ENCODE measurements at places on chromosomes 11 and 22.

DNA sequence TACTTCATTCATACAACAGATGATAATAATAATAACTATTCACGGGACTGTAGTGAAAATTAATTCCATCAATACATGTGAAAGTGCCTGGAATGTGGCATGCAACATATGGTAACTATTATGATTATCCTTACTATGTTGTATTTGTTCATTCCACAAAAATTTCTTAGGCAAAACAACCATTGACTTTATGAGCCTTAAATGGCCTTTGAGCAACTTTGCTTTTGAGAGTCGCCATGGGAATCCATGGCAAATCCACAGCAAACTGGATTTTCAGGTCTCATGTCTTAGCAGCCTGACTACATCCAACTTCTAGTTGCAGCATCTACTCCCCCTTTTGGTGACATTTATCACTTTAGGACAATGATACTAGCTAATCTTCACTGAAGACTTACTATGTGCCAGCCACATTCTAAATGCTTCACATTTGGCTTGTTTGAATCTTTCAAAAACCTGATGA is 56.8 kb downstream of the SLC1A2 start:
- H3K36me3 ChIP-seq = no peaks in the 10 kb centered on the region
- H3K27ac ChIP-seq = peak overlapping the region; percentile 79
- DNase-seq = no peak
- peaks cover 42% of the 10 kb centered on the region for H3K4me1 ChIP-seq
- H3K4me3 ChIP-seq = no peak overlapping the region
- no peaks in the 10 kb centered on the region for H3K27me3 ChIP-seq

- H3K4me1 ChIP-seq = no peaks in the 10 kb centered on the region
- no peak overlapping the region for H3K4me3 ChIP-seq
- no peak overlapping the region for H3K27ac ChIP-seq
Measured at GRCh38 chr11:92216789-92217188, 7.8 kb upstream of the FAT3 start.

DNA sequence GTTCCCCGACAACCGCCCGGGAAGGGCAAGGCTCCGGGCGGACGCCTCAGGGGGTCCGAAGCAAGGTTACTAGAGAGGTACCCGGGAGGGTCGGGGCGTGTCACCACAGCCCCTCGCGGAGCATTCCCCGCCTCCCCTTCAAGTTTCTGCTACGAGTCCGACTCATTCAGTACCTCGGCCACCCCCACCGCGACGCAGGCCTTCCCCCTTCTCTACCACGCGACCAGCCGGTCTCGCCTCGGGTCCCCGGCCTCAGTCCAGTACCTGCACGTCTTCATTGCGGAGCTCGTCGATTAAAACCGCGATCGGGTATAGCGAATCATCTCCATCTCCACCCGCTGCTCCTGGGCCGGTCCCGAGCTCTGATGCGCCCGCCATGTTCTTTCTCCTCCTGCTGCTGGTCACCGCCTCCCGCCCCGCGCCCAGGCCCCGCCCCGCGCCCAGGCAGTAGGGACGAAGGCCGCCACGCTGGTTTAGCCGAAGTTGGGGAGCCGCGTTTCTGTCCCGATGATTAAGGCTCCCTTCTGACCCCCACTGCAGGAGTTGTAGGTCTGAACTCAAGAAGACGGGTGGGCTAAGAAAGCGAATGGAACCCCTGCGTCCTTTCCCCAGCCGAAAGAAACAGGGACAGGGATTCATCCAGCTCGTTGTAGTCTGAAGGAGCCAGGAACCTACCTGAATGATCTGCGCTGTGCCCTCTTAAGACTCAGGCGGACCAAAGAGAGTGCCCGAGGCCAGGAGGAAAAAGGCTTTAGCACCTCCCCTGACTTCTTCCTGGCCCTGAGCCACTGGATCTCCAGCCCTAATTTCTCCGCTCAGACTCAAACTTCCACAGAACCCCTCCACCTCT is at the start of gene PPP2R1B:
TSS of gene PPP2R1B (minus strand) at position 406 of the 850 bp plus-strand sequence. CDS start at position 378, 28 bp downstream.
- no peaks in the 10 kb centered on the region for H3K36me3 ChIP-seq
- H3K27me3 ChIP-seq = no peaks in the 10 kb centered on the region
- peak within 1 kb of the TSS; percentile 74 for H3K4me3 ChIP-seq
- peaks cover 42% of the 10 kb centered on the region for H3K4me1 ChIP-seq

GRCh38 chr11:114179234-114179941 is 116.8 kb upstream of the NNMT start:
- H3K27me3 ChIP-seq = no peaks in the 10 kb centered on the region
- peak; percentile 19 for DNase-seq
- H3K36me3 ChIP-seq = peaks cover 7% of the 10 kb centered on the region
- H3K4me3 ChIP-seq = peak overlapping the region; percentile 57
- peaks cover 23% of the 10 kb centered on the region for H3K4me1 ChIP-seq

DNA sequence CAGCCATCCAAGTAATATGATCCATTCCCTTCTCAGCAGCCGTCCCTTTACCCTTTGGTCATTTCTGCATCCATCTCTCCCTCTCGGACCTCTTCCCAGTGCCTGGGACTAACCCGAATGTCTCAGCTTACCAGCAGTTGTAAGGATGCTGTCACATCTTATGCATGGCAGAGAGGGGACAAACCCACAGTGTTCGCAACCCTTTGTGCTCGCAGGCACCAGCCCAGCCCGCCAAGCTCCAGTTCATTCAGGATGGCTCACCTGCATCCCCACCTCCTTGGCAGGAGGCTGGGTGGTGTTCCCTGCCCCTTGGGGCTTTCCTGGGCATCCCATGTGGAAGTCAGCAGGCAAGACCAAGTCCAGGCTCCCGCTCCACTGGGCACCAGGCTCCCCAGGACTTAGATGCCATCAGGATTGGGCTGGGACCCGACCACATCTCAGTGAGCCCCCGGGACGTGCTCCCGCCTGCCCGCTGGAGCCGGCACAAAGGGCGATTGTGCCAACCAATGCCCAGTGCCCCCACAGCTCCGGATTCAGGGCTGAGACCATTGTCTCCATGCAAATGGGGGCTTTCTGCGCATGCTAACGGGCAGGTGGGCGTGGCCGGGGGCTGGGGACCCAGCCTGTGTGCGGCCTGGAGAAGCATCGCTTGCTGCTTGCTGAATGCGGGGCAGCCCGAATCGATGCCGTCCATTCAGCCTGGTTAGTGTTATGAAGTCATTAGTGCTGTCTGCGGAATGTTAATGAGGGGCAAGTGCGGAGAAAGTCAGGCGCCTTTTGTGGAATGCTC is 108.6 kb downstream of the KCNQ1OT1 start:
- no peak for DNase-seq
- H3K27me3 ChIP-seq = no peaks in the 10 kb centered on the region
- no peaks in the 10 kb centered on the region for H3K4me1 ChIP-seq
- H3K36me3 ChIP-seq = no peaks in the 10 kb centered on the region

- no peaks in the 10 kb centered on the region for H3K4me1 ChIP-seq
- no peak overlapping the region for H3K4me3 ChIP-seq
- no peaks in the 10 kb centered on the region for H3K36me3 ChIP-seq
- peak overlapping the region; percentile 42 for H3K27ac ChIP-seq
Measured at GRCh38 chr11:6402061-6402470, 11.8 kb downstream of the SMPD1 start.

GRCh38 chr11:5891216-5891800 is 1.7 kb upstream of the OR52E5 start:
- H3K27me3 ChIP-seq = no peaks in the 10 kb centered on the region
- no peaks in the 10 kb centered on the region for H3K4me1 ChIP-seq
- DNase-seq = no peak
- no peak overlapping the region for H3K4me3 ChIP-seq
- no peak overlapping the region for H3K27ac ChIP-seq
- no peaks in the 10 kb centered on the region for H3K36me3 ChIP-seq

DNA sequence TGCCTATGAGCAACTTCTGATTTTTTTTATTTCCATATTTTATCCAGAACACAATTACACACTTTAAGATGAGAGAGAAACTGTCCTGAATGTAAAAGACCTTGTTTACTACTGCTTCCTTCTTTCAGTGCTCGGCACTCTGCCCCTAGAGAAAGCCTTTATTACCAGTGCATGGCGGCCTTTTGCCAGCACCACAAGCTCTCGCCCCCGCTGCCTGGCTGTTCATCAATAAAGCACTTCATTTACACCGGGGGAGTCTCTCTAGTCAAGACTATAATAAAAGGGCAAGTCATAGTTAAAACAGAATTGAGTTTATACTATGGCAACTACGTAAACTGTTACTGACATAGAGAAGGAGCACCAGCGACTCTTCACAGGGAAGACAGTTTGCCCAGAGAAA is 259.5 kb downstream of the CADM1 start:
- H3K4me3 ChIP-seq = no peak overlapping the region
- H3K4me1 ChIP-seq = no peaks in the 10 kb centered on the region
- no peak overlapping the region for H3K27ac ChIP-seq
- H3K27me3 ChIP-seq = no peaks in the 10 kb centered on the region

DNA sequence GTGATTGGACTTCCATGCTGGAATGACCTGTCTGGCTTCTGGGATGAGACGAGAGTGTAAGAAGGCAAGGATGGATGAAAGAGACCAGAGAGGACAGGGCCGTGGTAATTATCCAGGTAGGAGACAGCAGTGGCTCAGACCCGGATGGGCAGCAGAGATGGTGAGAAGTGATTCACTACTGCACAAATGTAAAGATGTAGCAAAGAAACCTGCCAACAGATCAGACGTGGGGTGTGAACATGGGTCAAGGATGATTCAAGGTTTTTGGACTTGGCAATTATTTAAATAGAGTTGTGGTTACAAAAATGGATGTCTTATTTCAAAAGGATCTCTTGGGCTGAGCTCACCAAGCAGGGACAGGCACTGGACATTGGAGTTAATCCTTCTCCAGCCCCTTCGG is 32.7 kb downstream of the RIBC2 start:
- no peak for DNase-seq
- H3K4me1 ChIP-seq = peaks cover 28% of the 10 kb centered on the region
- no peaks in the 10 kb centered on the region for H3K36me3 ChIP-seq
- H3K27me3 ChIP-seq = no peaks in the 10 kb centered on the region
- H3K27ac ChIP-seq = no peak overlapping the region
- H3K4me3 ChIP-seq = no peak overlapping the region

- no peaks in the 10 kb centered on the region for H3K36me3 ChIP-seq
- no peak for DNase-seq
- H3K27ac ChIP-seq = no peak overlapping the region
- no peaks in the 10 kb centered on the region for H3K4me1 ChIP-seq
- H3K4me3 ChIP-seq = no peak overlapping the region
Measured at GRCh38 chr11:9203691-9204311, 61.3 kb downstream of the DENND5A start.
